ENCODE measurements at places on chromosomes 6 and 20.

- no peak for DNase-seq
These were observed 7.2 kb upstream of the PPP1R16B start for GRCh38 chr20:38798266-38798665.

DNA sequence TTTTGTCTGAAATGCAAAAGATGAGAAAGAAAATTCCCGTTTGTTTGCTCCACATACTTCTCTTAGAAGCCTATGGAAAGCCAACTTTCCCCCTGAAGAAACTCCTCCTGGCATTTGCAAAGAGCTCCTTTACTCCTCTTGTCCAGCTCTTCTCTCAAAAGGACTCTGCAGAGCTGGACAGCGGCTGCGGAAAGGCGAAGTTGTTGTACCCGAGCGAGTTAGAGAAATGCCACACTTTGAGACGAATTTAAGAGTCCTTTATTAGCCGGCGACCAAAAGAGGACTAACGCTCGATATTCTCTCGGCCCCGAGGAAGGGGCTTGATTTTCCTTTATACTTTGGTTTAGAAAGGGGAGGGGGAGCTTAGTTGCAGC lies 157.8 kb downstream of the TRIM27 start:
- DNase-seq: no peak

DNA sequence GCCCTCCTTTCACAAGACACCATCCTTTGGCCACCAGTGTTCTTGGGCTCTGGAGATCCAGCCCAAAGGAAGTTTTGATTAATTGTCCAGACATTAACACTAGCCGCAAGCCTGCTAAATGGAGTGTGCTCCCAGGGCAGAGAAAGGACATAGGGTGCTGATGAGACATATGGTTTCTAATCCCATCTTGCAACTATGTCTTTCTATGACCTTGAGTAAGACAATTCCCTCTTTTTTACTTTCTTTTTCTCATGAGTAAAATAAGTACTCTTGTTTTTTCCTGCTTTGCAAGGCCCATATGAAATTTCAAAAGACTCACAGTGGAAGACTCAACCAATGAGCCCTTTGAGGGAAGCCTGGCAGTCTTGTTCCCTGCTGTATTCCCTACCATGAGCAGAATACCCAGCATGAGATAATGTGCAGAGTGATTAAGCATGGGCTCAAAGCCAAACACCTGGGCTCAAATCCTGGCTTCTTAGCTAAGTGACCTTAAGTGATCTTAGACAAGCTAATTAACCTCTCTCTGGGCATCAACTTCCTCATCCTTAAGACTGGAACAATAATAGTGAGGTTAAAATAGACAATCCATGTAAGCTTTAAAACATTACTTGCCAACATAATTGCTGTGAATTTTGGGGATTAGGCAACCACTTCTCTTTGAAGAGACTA lies at the start of gene WFDC10B:
Gene WFDC10B, minus strand, starts transcription at position 51 of the 669 bp plus-strand sequence. CDS start 19,027 bp downstream, outside the sequence.
- no peak for DNase-seq

- DNase-seq: no peak
These were observed 91.2 kb upstream of the SULF2 start for GRCh38 chr20:47876311-47877088.

GRCh38 chr6:15495375-15495901 lies 167.4 kb downstream of the DTNBP1 start:
- DNase-seq: no peak

GRCh38 chr6:32825966-32826365 lies 9.2 kb upstream of the HLA-DOB start:
- no peak for DNase-seq

DNA sequence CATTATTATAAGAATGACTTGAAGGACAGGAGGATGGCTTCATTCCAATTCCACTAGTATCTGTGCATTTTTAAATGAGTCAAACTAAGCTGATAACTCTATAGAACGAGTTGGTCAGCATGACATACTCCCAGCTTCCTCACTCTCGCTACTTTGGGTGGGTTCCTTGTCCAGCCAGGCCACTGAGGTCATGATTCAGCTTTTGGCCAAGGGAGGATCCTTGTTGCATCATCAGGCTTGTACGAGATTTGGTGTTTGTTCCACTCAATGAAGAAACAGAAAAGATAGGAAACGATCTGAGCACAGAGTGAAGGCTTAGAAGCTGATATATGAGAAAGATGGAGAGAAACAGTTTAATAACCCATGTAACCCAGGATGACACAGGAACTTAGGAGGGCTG lies 19.8 kb downstream of the NEDD9 start:
- no peak for DNase-seq

All from stimulated activated CD8-positive, alpha-beta memory T cell treated with anti-CD3 and anti-CD28 coated beads, Interleukin-2, amount 100 ng/mL, for 1 hour (primary cell).